ENCODE measurements at places on chromosomes 4 and X.
A peak's percentile ranks its signal among the peaks of the same experiment; 100 is the strongest.

GRCh38 chrX:2690856-2691542 is at the start of gene CD99:
TSS of gene CD99 (plus strand) at chrX:2691295. CDS start at chrX:2691361, 66 bp downstream.
- H3K4me3 ChIP-seq = peak within 1 kb of the TSS; percentile 92
- peaks cover 17% of the 10 kb centered on the region for H3K4me1 ChIP-seq
- peaks cover 3% of the 10 kb centered on the region for H3K36me3 ChIP-seq
- peak; percentile 85 for DNase-seq

- no peak overlapping the region for H3K4me3 ChIP-seq
- no peaks in the 10 kb centered on the region for H3K27me3 ChIP-seq
- no peak for DNase-seq
- no peaks in the 10 kb centered on the region for H3K36me3 ChIP-seq
- H3K4me1 ChIP-seq = peaks cover 1% of the 10 kb centered on the region
Observed at GRCh38 chrX:19686876-19687275, 171.6 kb upstream of the MAP3K15 start.

DNA sequence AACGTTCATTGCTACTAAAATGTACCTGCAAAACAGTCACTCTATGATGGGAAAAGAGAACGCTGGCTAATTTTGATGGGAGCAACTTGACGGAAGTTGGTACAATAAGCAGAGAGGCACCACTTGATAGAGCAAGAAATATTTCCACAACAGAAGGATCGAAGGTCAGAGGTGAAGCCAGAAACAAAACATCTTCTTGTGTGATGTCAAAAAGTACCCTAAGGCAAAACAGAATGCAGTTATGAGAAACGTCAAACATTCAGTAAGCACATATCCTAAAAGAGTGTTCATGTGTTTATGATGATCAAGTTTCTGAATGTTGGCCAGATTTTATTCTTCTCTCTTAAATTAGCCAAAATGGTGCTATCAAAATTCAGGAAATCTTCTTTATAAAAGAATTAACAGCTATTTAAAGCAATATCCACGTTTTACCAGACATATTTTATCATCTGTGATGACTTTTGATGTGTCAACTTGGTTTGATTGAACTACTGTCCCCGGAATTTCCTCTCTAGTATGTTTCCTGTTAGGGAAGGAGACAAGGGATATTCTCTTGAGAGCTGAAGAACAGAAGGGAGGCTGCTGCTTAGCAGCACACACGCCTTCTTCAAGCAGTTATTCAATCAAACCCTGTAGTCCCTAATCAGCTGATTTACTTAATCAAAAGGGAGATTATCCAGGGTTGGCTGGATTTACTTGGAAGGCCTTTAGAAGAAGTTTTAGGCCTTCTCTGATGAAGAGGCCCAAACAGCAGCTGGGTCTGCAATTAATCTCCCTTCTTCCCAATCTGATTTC is 15.7 kb downstream of the AASDH start:
- peaks cover 30% of the 10 kb centered on the region for H3K36me3 ChIP-seq
- peak; percentile 9 for DNase-seq
- no peak overlapping the region for H3K4me3 ChIP-seq
- H3K27me3 ChIP-seq = no peaks in the 10 kb centered on the region

- no peak overlapping the region for H3K27ac ChIP-seq
- DNase-seq = no peak
- no peaks in the 10 kb centered on the region for H3K27me3 ChIP-seq
- no peaks in the 10 kb centered on the region for H3K36me3 ChIP-seq
Observed at GRCh38 chr4:25624616-25625015, 31.0 kb upstream of the SLC34A2 start.

GRCh38 chrX:41022566-41022965 is 62.7 kb upstream of the USP9X start:
- H3K27me3 ChIP-seq = no peaks in the 10 kb centered on the region
- no peak for DNase-seq
- no peaks in the 10 kb centered on the region for H3K36me3 ChIP-seq
- H3K27ac ChIP-seq = no peak overlapping the region
- H3K4me1 ChIP-seq = peaks cover 3% of the 10 kb centered on the region

GRCh38 chrX:55210931-55211677 is 9.0 kb upstream of the PAGE5 start:
- H3K27me3 ChIP-seq = no peaks in the 10 kb centered on the region
- no peak for DNase-seq
- no peaks in the 10 kb centered on the region for H3K36me3 ChIP-seq
- H3K4me3 ChIP-seq = no peak overlapping the region
- H3K4me1 ChIP-seq = no peaks in the 10 kb centered on the region

GRCh38 chr4:159425737-159426305 is 322.9 kb downstream of the RAPGEF2 start:
- no peaks in the 10 kb centered on the region for H3K36me3 ChIP-seq
- no peak overlapping the region for H3K27ac ChIP-seq
- peaks cover 2% of the 10 kb centered on the region for H3K4me1 ChIP-seq
- DNase-seq = no peak
